Suppressor macrophage (primary cell): ENCODE measurements at places on chromosomes 16 and 17.
A peak's percentile ranks its signal among the peaks of the same experiment; 100 is the strongest.

- DNase-seq, result peak; percentile 91
Observed at GRCh38 chr17:44338702-44339101, 6.4 kb upstream of the GRN start.

- no peak for DNase-seq
Observed at GRCh38 chr16:70809392-70810060, 8.6 kb upstream of the VAC14 start.

DNA sequence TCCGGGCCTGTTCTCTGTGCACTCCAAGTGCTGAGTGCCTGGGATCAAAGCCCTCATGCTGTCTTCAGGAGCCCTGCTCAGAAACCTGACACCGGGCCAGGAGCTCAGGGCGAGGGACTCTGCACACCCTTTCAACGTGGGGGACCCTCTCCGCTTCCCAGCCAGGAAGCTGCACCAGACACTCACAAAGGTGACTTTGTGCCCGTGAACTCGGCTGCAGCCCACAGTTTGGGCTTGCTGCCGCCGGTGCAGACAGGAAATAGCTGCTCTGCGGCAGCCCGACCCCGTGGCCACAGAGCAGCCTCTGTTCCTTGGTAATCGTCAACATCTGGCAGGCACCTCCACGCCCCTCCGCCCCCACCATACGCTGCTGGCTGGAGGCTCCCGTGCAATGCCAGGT is 93.4 kb upstream of the METRNL start:
- no peak for DNase-seq

- no peak for DNase-seq
Observed at GRCh38 chr17:49776551-49777300, 11.8 kb upstream of the KAT7 start.

GRCh38 chr16:4550591-4550990 is 5.5 kb upstream of the C16orf96 start:
- DNase-seq, result no peak

GRCh38 chr17:10280068-10280467 is 81.7 kb upstream of the GAS7 start:
- no peak for DNase-seq
